CD4-positive, alpha-beta T cell (primary cell): ENCODE measurements at places on chromosomes 2 and 18.

- no peaks in the 10 kb centered on the region for H3K27me3 ChIP-seq
- no peak overlapping the region for H3K4me3 ChIP-seq
Measured at GRCh38 chr18:68467957-68468356, 247.0 kb downstream of the TMX3 start.

- no peaks in the 10 kb centered on the region for H3K4me1 ChIP-seq
- H3K27me3 ChIP-seq: no peaks in the 10 kb centered on the region
- no peaks in the 10 kb centered on the region for H3K36me3 ChIP-seq
- no peak overlapping the region for H3K27ac ChIP-seq
Measured at GRCh38 chr2:41521211-41521610, 526.6 kb upstream of the PKDCC start.

- no peak for DNase-seq
- no peaks in the 10 kb centered on the region for H3K27me3 ChIP-seq
- H3K4me1 ChIP-seq: no peaks in the 10 kb centered on the region
- no peak overlapping the region for H3K27ac ChIP-seq
- H3K4me3 ChIP-seq: no peak overlapping the region
Measured at GRCh38 chr2:156004459-156004858, 328.1 kb downstream of the NR4A2 start.

- no peaks in the 10 kb centered on the region for H3K4me1 ChIP-seq
- no peaks in the 10 kb centered on the region for H3K27me3 ChIP-seq
- no peak for DNase-seq
- H3K27ac ChIP-seq: no peak overlapping the region
- no peaks in the 10 kb centered on the region for H3K36me3 ChIP-seq
- H3K4me3 ChIP-seq: no peak overlapping the region
Measured at GRCh38 chr2:161039071-161039470, 121.2 kb upstream of the TANK start.

DNA sequence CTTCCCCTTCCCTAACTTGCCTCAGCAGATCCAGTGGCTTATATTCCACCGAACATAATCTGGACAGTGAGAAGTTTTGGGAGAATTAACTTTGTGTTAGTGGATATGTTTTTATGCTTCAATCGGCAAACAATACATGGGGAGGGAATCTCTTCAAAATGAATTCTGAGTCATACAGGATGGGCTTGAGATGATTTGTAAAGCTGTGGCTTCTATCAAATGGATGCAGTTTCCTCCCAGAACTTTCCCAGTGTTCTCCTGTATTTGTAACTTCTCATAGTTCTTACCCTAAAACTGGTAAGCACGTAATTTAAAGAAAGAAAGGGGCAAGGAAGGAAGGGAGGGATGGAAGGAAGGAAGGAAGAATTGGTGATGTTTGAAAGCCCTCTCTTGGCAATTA lies 36.8 kb downstream of the PDCL3 start:
- no peak overlapping the region for H3K27ac ChIP-seq
- peaks cover 5% of the 10 kb centered on the region for H3K4me1 ChIP-seq
- DNase-seq: no peak
- no peaks in the 10 kb centered on the region for H3K27me3 ChIP-seq

GRCh38 chr2:179478771-179479170 lies 214.1 kb upstream of the SESTD1 start:
- no peak overlapping the region for H3K27ac ChIP-seq
- no peaks in the 10 kb centered on the region for H3K27me3 ChIP-seq
- H3K36me3 ChIP-seq: no peaks in the 10 kb centered on the region
- DNase-seq: no peak
- no peaks in the 10 kb centered on the region for H3K4me1 ChIP-seq

- no peak overlapping the region for H3K4me3 ChIP-seq
- H3K27me3 ChIP-seq: peaks cover 4% of the 10 kb centered on the region
- H3K27ac ChIP-seq: no peak overlapping the region
- DNase-seq: no peak
Measured at GRCh38 chr2:17818235-17818815, 2.1 kb downstream of the MSGN1 start.
